ENCODE measurements at places on chromosomes 12 and 14. TPM values are rescaled to one million over a fixed set of nuclear protein-coding genes. Genes with fewer than 3 reads are reported as not detected.

The CLEC7A gene
- not detected for total RNA-seq

The RHOJ gene
- total RNA-seq: not detected

DNA sequence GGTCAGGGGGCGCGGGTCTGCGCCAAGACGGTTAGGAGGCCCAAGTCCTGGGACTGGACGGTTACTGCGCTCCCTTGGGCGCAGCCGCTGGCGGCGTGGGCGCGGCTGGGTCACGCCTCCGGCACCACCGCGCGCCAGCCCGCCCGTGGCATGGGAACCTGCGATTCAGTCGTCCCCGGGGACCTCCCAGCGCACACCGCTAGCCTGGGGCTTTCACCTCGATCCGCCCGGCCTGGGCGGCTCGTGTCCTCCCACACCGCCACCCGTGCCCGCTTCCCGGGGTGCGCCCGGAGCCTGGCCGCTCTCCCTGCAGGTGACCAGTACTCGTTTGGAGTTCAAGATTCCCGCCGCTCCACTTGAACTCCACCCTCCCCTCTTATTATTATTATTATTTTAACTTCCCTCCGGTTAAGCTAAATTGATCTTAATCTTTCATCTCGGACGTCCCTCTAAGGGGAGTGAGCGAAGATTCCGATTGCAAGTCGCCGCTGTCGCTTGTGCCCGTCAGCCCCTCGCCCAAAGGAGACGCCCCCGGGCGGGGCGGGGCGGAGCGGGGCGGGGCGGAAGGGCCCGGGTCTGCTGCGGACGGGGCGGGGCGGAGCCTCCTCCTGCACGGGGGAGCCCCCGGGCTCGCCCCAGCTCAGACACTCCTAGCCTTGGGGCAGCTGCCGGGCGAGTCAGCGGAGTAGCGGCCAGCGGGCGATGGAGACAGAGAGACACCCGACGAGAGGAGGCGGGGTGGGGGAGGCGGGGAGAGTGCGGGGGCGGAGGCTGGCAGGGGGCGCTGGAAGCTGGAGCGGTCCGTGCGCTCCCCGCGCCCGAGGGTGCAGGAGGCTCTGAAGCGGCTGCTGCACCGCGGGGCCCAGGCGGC lies at the start of gene KCNMB4:
Gene KCNMB4 (plus strand): TSS at position 643 of the 871 bp plus-strand sequence. CDS start 445 bp downstream, outside the sequence.
- H3K27ac ChIP-seq: peak within 1 kb of the TSS; percentile 38
- peaks cover 21% of the 10 kb centered on the region for H3K4me1 ChIP-seq
- peaks cover 40% of the 10 kb centered on the region for H3K27me3 ChIP-seq

- no peak overlapping the region for H3K27ac ChIP-seq
- peaks cover 2% of the 10 kb centered on the region for H3K27me3 ChIP-seq
- H3K36me3 ChIP-seq: peaks cover 2% of the 10 kb centered on the region
- H3K4me3 ChIP-seq: no peak overlapping the region
- no peak for DNase-seq
Observed at GRCh38 chr14:77645520-77646230, 29.2 kb upstream of the SPTLC2 start.

DNA sequence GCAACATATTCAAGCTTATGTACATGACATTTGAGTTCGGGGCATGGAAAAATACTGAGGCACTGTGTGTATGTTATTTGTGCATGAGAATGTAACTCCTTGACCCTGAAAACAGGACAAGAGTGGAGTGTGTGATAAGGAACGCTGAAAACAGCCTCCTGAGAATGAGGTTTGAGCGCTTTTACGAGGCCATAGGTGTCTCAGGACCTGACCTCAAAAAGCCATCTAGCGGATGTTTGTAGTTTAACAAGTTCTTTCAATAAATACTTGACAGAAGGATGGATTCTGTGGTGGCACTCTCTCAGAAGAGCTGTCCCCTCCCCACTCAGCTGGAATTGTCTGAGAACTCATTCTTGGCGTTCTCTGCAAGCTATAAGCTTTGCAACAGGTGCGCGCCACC lies 350.5 kb upstream of the TMTC1 start:
- H3K27ac ChIP-seq: no peak overlapping the region
- no peaks in the 10 kb centered on the region for H3K27me3 ChIP-seq
- no peak overlapping the region for H3K4me3 ChIP-seq
- H3K4me1 ChIP-seq: no peaks in the 10 kb centered on the region
- no peaks in the 10 kb centered on the region for H3K36me3 ChIP-seq

DNA sequence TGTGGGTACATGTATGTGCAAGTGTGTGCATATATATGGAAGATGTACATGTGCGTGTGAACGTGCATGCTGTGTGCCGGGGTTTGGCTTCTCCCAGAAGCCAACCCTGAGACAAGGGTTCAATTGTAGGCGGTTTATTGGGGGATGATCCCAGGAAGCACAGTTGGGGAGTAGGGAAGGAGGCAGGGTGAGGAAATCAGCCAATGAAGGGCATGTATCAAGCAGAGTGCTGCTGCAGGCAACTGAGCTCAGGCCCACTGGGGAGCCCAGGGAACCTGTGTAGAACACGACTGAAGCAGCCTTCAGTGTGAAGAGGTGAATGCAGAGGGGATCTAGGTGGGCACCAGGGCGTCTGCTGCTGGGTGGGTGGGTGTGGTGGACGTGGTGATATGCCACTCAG lies 21.6 kb downstream of the SYNDIG1L start:
- peaks cover 32% of the 10 kb centered on the region for H3K4me1 ChIP-seq
- H3K4me3 ChIP-seq: no peak overlapping the region
- no peaks in the 10 kb centered on the region for H3K36me3 ChIP-seq

GRCh38 chr12:81222846-81223592 lies 145.1 kb downstream of the ACSS3 start:
- no peaks in the 10 kb centered on the region for H3K27me3 ChIP-seq
- H3K4me1 ChIP-seq: no peaks in the 10 kb centered on the region
- H3K36me3 ChIP-seq: no peaks in the 10 kb centered on the region
- DNase-seq: no peak

- no peaks in the 10 kb centered on the region for H3K36me3 ChIP-seq
- peak; percentile 41 for DNase-seq
- H3K4me3 ChIP-seq: no peak overlapping the region
- H3K27me3 ChIP-seq: no peaks in the 10 kb centered on the region
- no peaks in the 10 kb centered on the region for H3K4me1 ChIP-seq
Observed at GRCh38 chr12:119115296-119115905, 63.3 kb upstream of the HSPB8 start.

The DEPDC4 gene
- 1.5 TPM for total RNA-seq

DNA sequence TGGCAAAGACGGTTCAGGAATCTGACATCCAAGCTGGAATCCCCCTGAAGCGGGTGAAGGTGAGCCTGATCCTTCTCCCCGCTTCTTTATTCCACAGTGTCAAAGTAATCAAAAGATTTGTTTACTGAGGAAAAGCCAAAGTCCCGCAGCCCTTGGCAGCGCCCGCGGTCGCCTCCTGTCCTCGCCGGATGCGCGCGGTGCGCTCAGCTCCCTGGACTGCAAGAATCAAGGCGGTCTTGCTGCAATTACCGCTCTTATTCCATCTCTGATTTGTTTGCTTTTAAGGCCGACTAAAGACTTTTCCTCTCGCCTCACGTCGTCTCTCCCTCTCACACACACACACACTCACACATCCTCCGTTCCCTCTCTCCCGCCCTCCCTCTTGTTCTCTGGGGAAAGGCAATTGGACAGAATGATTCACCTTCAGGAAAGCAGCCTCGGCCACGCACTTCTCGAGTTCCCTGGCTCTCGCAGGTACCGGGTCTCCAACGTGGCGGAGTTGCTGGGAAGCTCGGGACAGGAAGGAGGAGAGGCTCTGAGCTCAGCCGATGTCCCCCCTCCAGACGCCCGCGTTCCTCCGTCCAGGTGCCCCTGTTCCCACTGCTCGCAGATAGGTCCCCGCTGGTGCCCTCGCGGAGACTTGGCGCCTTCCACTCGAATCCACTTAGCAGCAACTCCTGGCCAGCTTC lies 68.6 kb upstream of the USP15 start:
- no peak for DNase-seq
- H3K36me3 ChIP-seq: no peaks in the 10 kb centered on the region
- peaks cover 24% of the 10 kb centered on the region for H3K4me1 ChIP-seq

GRCh38 chr12:49296034-49296835 lies 1.3 kb downstream of the PRPH start:
- DNase-seq: peak; percentile 77
- H3K4me1 ChIP-seq: peaks cover 20% of the 10 kb centered on the region
- no peak overlapping the region for H3K27ac ChIP-seq
- H3K36me3 ChIP-seq: no peaks in the 10 kb centered on the region
- peaks cover 63% of the 10 kb centered on the region for H3K27me3 ChIP-seq
- H3K4me3 ChIP-seq: peak overlapping the region; percentile 67

The HCAR2 gene
- total RNA-seq: not detected

- H3K36me3 ChIP-seq: no peaks in the 10 kb centered on the region
- DNase-seq: no peak
- no peak overlapping the region for H3K4me3 ChIP-seq
- H3K4me1 ChIP-seq: no peaks in the 10 kb centered on the region
Observed at GRCh38 chr12:18472806-18473205, 211.5 kb downstream of the PIK3C2G start.

The LBHD2 gene
- total RNA-seq: not detected

DNA sequence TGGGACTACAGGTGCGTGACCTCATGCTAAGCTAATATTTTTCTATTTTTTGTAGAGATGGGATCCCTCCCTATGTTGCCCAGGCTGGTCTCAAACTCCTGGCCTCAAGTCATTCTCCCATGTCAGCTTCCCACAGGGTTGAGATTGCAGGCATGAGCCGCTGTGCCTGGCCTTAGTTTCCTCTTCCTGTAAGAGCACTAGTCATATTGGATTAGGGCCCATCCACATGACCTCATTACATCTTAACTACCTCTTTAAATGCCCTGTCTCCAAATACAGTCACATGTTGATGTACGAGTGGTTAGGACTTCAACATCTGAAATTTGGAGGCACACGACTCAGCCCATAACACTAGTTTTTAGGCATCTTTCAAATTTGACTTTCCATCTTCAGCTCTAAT lies 72.2 kb upstream of the RASSF3 start:
- H3K27me3 ChIP-seq: peaks cover 7% of the 10 kb centered on the region
- no peak for DNase-seq
- no peak overlapping the region for H3K4me3 ChIP-seq
- H3K27ac ChIP-seq: no peak overlapping the region
- H3K36me3 ChIP-seq: no peaks in the 10 kb centered on the region

The RBMS2 gene
- 9.3 TPM for total RNA-seq

DNA sequence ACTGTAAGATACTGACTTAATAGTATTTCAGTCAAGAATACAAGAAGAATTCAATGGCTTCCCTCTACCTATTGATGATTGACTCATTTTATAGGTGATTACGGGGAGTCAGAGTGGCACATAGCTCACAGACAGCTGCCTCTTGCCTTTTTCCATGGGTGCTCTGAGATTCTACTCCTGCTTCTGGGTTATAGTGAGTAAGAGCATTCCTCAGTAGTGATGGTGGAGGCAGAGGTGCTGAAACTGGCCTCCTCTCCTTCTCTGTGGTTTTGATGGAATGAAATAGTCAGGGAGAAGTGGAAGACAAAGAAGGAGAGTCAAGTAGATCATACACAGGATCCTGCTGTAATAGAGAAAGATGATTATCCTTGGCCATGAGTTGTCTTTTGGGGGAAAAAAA lies 438.2 kb upstream of the FAR2 start:
- H3K4me1 ChIP-seq: no peaks in the 10 kb centered on the region
- no peak for DNase-seq
- H3K27me3 ChIP-seq: peaks cover 2% of the 10 kb centered on the region
- no peak overlapping the region for H3K4me3 ChIP-seq
- no peak overlapping the region for H3K27ac ChIP-seq
- H3K36me3 ChIP-seq: no peaks in the 10 kb centered on the region

DNA sequence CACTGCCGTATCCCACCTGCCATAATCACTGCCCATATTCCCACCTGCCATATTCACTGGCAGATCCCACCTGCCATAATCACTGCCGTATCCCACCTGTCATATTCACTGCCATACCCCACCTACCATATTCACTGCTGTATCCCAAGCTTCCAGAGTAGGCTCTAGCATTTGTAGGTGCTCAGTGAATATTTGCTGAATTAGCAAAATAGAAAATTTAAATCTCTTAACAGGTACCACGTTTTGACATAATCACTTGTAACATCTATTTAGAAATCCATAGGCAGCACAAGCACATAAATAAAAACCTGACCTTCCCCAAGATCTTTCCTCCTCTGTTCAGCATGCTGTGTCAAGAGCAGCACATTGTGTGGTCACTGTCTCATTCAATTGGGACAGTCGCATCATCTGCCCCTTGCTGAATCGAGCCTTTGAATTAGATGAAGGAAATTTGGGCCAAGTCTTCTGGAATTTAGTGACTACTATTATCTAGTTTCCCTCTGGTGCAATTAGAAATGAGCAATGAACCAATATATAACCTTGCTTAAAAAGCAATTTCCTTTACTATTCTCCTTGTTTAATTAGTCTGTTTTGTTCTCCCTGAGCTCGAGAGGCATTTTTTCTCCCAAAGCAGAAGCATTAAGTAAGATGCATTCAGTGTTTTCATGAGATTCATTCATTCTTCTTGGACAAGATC lies 144.9 kb upstream of the FGD4 start:
- no peaks in the 10 kb centered on the region for H3K27me3 ChIP-seq
- DNase-seq: no peak
- no peak overlapping the region for H3K27ac ChIP-seq
- H3K36me3 ChIP-seq: peaks cover 17% of the 10 kb centered on the region
- H3K4me1 ChIP-seq: peaks cover 5% of the 10 kb centered on the region
- no peak overlapping the region for H3K4me3 ChIP-seq

- H3K4me1 ChIP-seq: no peaks in the 10 kb centered on the region
- no peak for DNase-seq
- no peak overlapping the region for H3K27ac ChIP-seq
- no peak overlapping the region for H3K4me3 ChIP-seq
- H3K27me3 ChIP-seq: peaks cover 9% of the 10 kb centered on the region
Observed at GRCh38 chr12:68911197-68911718, 21.7 kb downstream of the CPM start.

DNA sequence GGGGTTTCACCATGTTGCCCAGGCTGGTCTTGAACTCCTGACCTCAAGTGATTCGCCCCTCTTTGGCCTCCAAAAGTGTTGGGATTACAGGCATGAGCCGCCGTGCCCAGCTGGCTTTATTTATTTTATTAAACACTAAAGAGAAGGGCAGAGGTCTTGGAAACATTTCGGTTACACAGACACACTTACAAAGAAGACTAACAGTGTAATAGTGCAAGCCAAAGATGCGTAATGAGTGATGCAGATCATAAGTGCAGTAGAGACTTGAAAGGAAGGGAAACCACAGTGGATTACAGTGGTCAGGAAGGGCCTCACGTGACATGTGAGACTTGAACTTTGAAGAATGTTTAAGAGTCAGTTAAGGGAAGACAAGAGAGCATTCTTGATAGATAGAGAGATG lies 33.9 kb upstream of the CDK17 start:
- H3K27me3 ChIP-seq: no peaks in the 10 kb centered on the region
- H3K27ac ChIP-seq: peak overlapping the region; percentile 81
- H3K4me1 ChIP-seq: peaks cover 21% of the 10 kb centered on the region

The POTEG gene
- total RNA-seq: not detected

The CMKLR1 gene
- total RNA-seq: not detected

GRCh38 chr12:65074932-65075331 lies 46.2 kb downstream of the WIF1 start:
- DNase-seq: no peak
- H3K27ac ChIP-seq: no peak overlapping the region
- H3K4me3 ChIP-seq: no peak overlapping the region
- peaks cover 28% of the 10 kb centered on the region for H3K27me3 ChIP-seq

DNA sequence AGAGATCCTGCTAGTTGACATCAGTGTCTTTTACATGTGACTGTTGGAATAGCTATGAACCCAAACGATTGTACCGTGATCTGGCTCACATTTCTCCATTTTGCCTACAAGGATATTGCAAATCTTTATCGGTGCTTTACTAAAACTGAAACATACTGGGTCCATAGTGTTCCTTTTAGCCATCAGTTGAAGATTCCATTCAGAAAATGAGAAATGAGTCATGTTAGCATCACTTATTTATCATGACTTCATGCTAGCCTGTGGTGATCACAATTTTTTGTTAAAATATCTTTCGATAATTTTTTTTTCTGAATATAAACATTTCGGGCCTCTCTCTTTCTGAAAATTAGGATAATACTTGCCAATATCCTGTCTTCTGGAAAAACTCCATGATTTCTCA lies 210.3 kb downstream of the EGLN3 start:
- H3K27ac ChIP-seq: no peak overlapping the region
- no peaks in the 10 kb centered on the region for H3K27me3 ChIP-seq
- H3K4me3 ChIP-seq: no peak overlapping the region
- no peaks in the 10 kb centered on the region for H3K4me1 ChIP-seq
- no peaks in the 10 kb centered on the region for H3K36me3 ChIP-seq
